ENCODE measurements at places on chromosomes 7 and 10.

DNA sequence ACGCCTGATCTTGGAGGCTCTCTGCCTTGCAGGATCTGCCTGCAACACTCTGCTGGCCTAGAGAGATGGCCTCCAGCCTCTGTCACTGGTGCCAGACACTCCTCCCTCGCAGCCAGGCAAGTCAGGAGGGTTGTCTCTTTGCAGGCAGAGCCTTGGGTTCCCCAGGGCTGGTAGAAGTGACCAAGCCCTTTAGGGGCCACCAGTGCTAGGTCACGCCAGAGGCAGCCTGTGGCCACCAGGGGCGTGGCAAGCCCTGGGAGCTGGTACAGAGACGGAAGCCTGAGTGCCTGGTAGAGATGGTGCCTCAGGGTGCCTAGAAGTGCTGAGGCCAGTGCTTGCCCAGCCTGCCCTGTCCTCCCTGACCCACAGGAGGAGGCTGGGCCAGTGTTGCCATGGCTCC lies 9.1 kb downstream of the ADCYAP1R1 start:
- no peak for DNase-seq

GRCh38 chr7:74121401-74122249 lies 38.0 kb downstream of the LIMK1 start:
- no peak for DNase-seq

GRCh38 chr10:21527598-21528235 lies 2.2 kb upstream of the SKIDA1 start:
- DNase-seq = no peak

DNA sequence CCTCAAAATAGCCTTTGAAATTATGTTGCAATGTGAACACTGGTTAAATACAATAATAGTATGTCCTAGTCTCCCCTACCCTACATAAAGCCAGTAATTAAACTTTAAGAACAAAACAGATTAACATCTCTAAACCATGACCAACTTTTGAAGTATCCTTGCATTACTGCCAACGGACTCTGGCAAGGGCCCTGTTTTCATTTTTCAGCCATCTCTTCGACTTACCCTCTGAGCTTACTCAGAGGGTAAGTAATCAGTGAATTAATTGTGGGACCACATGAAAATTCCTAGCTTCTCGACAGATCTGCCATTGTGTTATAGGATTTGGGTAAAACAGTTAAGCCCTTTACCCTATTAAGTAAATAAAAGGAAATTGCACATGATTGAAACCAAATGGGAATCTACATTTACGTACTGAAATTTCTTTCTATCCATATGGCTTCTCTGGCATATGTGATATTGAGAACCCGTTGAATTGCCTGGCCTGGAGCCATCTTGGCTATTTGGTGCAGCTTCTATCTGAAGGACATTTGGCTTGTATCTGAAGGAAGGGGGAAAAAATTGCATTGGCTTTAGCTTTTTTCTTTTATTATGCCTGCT lies 39.6 kb downstream of the DYNC1I1 start:
- no peak for DNase-seq

GRCh38 chr10:21144047-21144446 lies 246.9 kb upstream of the NEBL start:
- no peak for DNase-seq

DNA sequence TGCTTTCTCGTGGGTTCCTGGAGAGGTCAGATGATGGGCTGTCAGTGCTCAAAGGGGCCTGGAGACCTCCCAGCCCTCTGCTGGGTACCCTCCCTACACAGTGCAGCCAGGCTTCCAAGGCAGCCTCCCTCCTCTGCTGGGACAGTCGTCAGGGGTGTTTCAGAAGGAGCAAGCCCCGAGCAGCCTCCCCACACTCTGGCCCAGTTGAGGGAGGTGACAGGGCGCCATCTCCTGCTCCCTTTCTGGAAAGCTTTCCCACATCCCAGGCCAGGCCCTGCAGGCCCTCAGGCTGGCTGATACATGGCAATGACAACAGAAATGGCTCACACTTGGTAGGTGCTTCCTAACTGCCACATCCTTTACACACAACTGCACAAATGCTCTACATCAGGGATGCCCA lies 32.1 kb downstream of the KCNMA1 start:
- DNase-seq = no peak

DNA sequence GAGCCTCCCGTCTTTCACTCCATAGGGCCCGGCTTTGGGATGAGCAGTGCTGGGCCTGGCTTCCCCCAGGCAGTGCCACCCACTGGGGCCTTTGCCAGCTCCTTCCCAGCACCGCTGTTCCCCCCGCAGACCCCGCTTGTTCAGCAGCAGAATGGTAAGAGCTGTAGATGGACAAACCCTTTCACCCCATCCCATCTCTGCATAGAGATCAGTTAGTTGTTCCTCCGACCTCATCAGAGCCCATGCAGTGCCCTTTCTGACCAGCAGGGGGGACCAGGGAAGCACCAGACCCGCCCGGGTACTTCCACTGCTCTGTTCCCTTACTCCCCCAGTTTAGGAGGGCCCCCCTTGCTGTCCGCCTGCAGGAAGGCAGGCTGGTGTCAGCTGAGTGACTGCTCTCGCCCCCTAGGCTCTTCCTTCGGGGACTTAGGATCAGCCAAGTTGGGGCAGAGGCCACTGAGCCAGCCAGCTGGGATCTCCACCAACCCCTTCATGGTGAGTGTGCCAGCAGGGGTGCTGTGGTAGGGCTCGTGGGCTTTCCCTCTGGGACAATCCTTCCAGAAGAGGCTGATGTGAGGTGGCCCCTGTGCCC lies 9.8 kb downstream of the SAP25 start:
- DNase-seq = peak; percentile 83

- DNase-seq = no peak
Measured at GRCh38 chr10:79443338-79444198, 1.9 kb downstream of the ZCCHC24 start.

- no peak for DNase-seq
Measured at GRCh38 chr7:17524746-17525145, 226.3 kb downstream of the AHR start.

GRCh38 chr10:3294919-3295581 lies 122.5 kb upstream of the PITRM1 start:
- DNase-seq = no peak

- no peak for DNase-seq
Measured at GRCh38 chr7:112596981-112597380, 116.2 kb downstream of the LSMEM1 start.

DNA sequence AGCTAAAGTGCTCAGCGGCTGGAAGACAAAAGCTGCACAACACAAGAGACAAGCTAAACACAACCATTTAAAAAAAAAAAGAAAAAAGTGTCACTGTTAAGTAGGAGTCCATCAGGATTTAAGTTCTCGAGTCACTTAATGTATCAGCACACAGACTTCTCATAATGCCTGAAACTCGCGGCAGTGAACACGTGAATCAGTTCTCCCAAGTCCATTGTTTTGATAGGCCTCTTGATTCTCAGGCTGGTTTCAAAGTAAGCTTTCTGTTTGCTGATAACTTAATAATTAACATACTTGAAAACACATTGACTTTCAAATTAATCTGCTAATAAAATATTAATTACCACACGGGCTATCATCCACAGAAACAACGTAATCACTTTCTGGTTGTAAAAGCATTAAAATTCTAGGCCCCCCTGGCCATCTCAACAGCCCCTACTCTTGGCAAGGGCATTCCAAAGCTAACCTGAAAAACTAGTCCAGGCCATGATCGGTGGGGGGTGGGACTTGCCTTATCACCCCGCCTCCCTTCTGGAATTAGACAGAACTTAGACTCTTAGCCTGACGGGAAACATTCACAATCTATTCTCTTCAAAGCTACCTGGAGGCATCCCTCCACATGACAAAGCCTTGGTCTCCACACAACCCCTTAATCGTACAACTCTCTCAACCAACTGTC lies 129.0 kb downstream of the DIP2C start:
- DNase-seq = no peak

DNA sequence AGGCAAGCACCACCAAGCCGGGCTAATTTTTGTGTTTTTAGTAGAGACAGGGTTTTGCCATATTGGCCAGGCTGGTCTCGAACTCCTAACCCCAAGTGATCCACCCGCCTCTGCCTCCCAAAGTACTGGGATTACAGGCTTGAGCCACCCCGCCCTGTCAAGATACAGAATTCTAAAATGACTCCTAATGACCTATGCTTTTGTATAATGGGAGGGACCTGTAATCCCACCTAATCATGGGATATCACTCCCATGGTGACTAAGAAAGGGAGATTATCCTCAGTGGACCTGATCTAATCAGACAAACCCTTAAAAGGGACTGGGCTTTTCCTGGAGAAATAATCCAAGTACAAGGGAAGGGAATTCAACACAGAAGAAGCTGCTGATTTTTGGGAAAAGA lies 28.8 kb downstream of the SAMD8 start:
- DNase-seq = no peak

- no peak for DNase-seq
Measured at GRCh38 chr10:11154849-11155498, 137.3 kb downstream of the CELF2 start.

DNA sequence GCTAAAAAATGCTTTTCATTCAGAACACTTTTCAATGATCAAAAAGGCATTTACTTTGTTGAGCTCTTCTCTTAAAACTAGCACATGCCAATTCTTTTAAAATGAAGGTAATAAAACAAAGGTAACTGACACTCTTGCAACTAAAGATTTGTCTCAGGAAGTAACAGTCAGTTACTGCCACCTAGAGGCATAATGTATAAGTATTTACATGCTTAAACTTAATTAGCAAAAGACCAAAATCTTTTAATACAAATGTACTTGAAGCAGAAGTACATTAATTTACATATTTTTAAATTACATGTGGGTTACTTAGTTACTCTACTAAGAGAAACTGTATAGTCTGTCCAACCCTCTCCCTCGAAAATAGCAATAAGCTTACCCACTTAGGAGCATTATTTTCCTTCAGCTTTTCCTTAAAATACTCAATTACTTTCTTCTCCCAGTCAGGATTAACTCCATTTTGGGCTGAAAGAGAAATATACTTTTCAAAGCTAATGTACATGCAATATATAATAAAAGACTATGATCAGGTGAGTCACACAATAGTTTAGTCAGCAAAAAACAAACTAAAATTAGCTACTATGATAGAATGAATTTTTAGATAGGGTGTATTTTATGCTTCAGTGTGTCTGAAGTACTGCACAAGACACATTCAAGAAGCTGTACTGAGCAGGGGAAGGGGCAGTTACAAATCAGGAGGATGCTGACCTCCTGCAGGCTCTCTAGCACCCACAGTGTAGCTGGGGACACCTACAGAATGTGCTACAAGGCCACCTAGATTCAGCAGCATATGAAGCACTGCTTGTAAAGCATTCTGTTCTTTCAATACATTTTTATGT lies 13.0 kb downstream of the MCMBP start:
- DNase-seq = no peak

DNA sequence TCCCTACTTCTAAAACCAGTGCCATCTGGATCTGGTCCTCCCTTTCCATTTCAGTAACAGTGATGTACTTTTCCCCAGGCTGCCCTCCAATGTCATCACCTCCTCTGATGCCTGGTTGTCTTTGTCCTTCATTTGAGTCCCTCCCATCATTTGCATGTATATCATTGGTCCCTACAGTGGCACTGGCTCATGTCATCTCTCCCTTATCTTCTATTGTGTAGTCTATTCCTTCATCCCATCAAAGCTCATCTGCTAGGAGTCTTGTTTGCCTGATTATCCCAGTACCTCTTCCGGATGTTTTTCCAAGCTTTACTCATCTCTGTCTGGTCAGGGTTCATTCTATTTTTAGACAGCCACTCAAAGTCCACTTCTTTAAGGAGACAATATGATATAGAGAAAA lies 292.9 kb upstream of the BMPER start:
- DNase-seq = no peak

GRCh38 chr10:100713049-100713858 lies 32.1 kb upstream of the PAX2 start:
- DNase-seq = no peak

- DNase-seq = no peak
Measured at GRCh38 chr10:110747609-110748464, 103.7 kb downstream of the RBM20 start.

DNA sequence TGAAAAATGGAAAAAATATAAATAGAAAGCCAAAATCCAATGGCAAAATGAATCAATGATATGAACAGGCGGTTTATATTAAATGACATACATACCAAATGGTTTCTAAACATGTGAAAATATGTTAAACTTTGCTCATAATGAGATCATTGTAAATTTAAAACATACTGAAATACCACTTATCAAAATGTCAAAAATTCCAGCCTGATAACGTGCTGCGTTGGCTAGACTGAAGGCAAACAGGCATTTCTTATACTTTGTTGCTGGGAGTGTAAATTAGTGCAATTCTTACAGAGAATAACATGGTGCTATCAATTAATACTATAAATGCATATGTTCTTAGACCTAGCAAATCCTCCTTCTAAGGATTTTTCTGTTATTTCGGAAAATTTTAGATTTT lies 225.8 kb upstream of the FAM3C start:
- DNase-seq = no peak

DNA sequence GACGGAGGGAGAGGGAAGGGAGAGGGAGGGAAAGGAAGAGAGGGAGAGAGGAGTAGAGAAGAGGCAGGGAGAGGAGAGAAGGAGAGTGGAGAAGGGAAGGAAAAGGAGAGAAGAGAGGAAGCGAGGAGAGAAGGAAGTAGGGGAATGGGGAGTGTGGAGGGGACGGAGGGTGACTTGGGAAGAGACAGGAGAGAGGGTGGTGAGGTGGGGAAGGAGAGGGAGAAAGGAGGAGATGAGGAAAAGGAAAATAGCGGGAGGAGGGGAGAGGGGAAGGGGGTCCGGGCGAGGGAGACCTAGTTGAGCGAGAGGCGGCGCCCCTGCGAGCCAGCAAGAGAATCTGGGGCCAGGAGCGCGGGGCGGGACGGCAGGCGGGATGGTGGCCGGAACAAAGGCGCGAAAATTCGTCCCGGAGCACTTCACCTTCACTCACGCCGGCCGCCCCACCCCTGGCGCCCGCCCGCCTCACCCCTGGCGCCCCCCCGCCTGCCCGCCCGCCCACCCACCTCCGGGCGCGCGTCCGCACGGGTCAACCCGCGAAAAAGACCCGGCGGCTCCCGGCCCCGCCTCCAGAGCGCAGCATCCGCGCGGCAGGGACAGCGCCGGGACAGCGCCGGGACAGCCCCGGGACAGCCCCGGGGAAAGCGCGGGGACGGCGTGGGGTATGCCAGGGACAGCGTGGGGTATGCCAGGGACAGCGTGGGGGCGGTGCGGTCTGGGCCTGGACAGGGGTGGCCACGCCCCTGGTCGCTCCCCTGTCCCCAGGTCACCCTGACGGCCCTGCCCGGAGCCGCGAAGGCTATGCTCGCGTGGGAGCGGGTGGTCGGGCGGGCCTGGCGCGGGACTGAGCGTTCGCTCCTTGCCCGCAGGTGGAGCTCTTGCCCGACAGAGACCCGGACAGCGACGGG lies 4.2 kb downstream of the VSTM2A start:
- no peak for DNase-seq

DNA sequence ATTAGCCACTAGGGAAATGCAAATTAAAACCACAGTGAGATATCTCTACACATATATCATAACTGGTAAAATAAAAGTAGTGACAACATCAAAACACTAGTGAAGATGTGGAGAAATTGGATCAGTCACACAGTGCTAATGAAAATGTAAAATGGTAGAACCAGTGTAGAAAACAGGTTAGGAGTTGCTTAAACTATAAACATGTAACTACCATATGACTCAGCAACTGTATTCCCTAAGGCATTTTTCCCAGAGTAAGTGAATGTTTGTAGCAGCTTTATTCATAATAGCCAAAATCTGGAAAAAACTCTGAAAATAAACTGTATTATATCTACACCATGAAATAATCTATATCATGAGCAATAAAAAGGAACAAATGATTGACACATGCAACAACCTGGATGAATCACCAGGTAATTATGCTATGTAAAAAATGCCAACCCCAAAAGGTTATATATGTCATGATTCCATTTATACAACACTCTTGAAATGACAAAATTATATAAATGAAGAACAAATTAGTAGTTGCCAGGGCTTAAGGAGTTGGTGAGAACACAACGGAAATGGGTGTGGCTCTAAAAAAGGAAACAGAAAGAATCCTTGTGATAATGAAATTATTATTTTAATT lies 22.8 kb downstream of the SLC25A40 start:
- no peak for DNase-seq

Data from T-helper 9 cell (primary cell).